ENCODE measurements at places on chromosomes 16 and 17.

DNA sequence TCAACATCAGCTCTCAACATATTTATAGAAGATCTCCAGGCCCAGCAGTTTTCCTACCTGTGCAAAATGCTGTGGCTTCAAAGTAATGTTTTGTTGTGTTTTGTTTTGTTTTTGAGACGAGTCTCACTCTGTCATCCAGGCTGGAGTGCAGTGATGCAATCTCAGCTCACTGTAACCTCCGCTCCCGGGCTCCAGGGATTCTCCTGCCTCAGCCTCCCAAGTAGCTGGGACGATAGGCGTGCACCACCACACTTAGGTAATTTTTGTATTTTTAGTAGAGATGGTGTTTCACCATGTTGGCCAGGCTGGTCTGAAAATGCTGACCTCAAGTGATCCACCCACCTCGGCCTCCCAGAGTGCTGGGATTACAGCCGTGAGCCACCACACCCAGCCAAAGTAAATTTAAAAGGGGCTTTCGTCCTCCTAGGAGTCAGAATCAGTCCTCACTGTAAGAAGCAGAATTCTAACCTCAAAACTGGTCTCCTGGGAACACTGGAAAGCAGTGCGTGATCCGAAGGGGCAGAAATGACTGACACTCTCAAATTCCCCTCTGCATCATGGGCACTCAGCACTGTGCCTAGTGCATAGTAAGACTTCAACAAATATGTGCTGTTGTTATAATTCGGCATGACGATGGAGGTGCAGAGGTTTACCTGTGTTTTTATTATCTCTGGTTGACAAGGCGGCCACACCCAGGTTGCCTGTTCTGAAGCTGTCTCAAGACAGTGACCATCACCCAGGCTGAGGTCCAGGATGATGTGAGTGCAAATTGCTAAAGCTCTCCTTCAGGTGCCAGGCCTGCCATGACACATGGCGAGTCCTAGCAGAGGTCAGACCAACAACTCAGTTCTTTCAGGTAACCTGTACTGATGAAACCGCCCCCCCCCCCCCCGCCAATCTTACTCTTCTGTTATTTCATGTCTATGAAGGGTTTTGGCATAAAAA is 59.8 kb downstream of the ADCY9 start:
- no peaks in the 10 kb centered on the region for H3K27me3 ChIP-seq
- DNase-seq: peak; percentile 32
- H3K27ac ChIP-seq: no peak overlapping the region
- H3K4me1 ChIP-seq: peaks cover 35% of the 10 kb centered on the region
- H3K4me3 ChIP-seq: no peak overlapping the region
- no peaks in the 10 kb centered on the region for H3K36me3 ChIP-seq

GRCh38 chr17:1100382-1100781 is 79.4 kb downstream of the ABR start:
- no peak overlapping the region for H3K27ac ChIP-seq
- H3K36me3 ChIP-seq: peaks cover 23% of the 10 kb centered on the region
- H3K4me1 ChIP-seq: peaks cover 42% of the 10 kb centered on the region
- no peak overlapping the region for H3K4me3 ChIP-seq
- no peaks in the 10 kb centered on the region for H3K27me3 ChIP-seq
- DNase-seq: no peak

DNA sequence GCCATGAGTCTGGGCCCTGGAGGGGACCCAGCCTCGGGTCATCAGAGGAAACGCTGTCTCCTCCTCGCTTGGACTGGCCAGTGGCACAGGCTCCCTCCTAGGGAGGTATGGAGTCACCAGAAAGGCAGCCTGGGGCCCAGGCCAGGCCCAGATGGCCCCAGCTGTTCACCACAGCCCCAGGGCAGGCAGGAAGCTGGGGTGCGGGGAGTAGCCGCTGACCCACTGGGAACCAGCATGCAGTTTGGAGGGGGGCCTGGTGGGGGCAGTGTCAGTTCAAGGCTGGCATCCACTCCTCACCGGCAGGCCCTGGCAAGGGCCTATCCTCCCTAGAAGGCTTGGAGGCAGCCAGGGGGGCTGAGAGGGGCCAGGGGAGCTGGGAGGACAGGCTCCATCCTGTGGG is 48.8 kb downstream of the SDK2 start:
- H3K36me3 ChIP-seq: no peaks in the 10 kb centered on the region
- no peak for DNase-seq
- H3K27ac ChIP-seq: no peak overlapping the region

- no peak overlapping the region for H3K27ac ChIP-seq
- H3K27me3 ChIP-seq: peaks cover 22% of the 10 kb centered on the region
- H3K4me1 ChIP-seq: no peaks in the 10 kb centered on the region
- H3K36me3 ChIP-seq: no peaks in the 10 kb centered on the region
- no peak overlapping the region for H3K4me3 ChIP-seq
- DNase-seq: peak; percentile 62
Measured at GRCh38 chr16:50458667-50459495, 89.3 kb upstream of the NKD1 start.

DNA sequence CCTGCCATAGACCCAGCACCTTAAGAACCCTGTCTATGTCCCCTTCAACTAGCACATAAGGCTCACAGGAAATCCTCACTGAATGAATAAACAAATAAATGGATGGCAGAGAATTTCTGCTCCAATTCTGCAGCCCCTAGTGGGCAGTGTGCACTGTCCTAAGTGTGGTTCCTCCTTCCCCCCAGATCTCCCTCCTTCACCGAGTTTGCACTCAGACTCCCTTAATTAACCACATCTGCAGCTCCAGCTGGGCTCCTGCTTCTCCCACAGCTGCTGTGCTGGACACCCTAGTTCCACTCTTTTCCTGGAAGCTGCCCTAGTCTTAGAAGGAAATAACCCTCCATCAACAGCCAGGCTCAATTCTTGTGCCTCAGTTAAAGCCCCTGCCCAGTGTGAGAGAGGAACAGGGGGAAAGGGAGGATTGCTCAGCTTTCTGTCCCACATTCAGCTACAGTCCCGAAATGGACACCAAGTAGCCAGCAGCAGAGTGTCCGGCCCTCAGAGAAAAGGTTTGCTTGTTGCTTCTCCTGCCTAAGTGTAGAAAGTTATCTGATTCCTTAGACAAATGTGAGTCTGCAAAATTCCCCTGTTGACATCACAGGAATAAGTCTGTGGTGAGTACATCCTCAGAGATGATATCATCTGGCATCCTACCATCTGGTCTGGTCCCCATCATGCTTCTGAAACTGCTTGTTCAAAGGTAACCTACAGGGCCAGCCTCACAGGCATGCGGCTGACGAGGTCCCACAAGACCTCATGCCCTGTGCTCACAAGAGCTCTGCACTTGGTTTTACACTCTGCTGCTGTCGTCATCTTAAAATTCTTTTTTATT is 12.3 kb downstream of the LRRC3C start:
- H3K4me1 ChIP-seq: peaks cover 16% of the 10 kb centered on the region
- H3K36me3 ChIP-seq: no peaks in the 10 kb centered on the region
- H3K27ac ChIP-seq: no peak overlapping the region
- peaks cover 6% of the 10 kb centered on the region for H3K27me3 ChIP-seq

GRCh38 chr16:82259731-82260130 is 89.7 kb upstream of the MPHOSPH6 start:
- H3K4me1 ChIP-seq: no peaks in the 10 kb centered on the region
- H3K4me3 ChIP-seq: no peak overlapping the region
- H3K36me3 ChIP-seq: no peaks in the 10 kb centered on the region
- no peak overlapping the region for H3K27ac ChIP-seq
